ENCODE measurements at places on chromosomes 1 and 21. TPM values are rescaled to one million over a fixed set of nuclear protein-coding genes. Genes with fewer than 3 reads are reported as not detected.

Gene WDTC1
- 7.8 TPM for polyA plus RNA-seq

Gene AKNAD1
- polyA plus RNA-seq: 1.3 TPM

Gene SHCBP1L
- polyA plus RNA-seq: not detected

Gene HSF2BP
- polyA plus RNA-seq: 1.7 TPM

Gene DNAH14
- 15.9 TPM for polyA plus RNA-seq

Gene PPM1J
- 0.51 TPM for polyA plus RNA-seq

Gene ADAR
- 76.0 TPM for polyA plus RNA-seq

Gene KIF21B
- 1.4 TPM for polyA plus RNA-seq

Gene NHLH1
- 0.49 TPM for polyA plus RNA-seq

Gene AK5
- 6.1 TPM for polyA plus RNA-seq

Gene SELENON
- 38.8 TPM for polyA plus RNA-seq

Gene TGFB2
- polyA plus RNA-seq: 29.7 TPM

Gene FOXO6
- 0.22 TPM for polyA plus RNA-seq

Gene RGS8
- not detected for polyA plus RNA-seq
